ENCODE measurements at places on chromosomes 1 and 21.

DNA sequence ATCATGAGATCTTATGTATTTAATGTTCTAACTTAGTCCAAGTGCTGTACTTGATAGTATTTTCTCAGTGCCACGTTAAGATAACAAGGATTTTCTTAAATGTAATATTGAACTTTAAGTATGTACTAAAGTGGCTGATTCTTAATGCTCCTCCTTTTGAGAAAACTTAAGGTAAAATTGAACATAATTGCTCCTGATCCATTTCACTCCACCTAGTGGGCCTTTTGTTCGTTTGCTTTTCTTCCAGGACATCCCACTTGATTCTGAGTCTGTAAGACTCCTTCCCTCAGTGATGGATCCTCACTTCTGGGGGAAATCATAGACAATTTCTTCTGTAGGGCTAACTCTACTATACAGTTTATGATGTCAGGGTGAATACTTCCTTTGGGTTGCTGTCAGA is 173.1 kb downstream of the LMO4 start:
- DNase-seq, result no peak

DNA sequence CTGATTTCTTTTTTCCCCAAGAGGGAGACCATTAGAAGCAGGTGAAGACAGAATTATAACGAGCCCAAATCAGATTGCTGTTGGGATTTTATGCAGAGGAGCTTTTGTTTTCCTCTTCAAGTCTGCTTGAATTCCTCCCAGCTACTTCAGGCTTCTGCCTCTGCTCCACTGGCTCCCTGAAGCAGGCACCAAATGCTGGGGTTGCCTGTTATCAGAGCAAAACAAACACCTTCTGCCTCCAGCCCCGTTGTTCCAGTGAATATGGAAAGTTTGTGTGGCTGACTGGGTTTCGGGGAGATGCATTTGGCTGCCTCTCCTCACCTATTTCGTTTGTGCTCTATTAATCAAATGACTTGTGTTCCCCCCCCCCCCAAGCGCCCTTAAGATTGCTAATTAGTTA is 209.2 kb downstream of the URB2 start:
- no peak for DNase-seq

DNA sequence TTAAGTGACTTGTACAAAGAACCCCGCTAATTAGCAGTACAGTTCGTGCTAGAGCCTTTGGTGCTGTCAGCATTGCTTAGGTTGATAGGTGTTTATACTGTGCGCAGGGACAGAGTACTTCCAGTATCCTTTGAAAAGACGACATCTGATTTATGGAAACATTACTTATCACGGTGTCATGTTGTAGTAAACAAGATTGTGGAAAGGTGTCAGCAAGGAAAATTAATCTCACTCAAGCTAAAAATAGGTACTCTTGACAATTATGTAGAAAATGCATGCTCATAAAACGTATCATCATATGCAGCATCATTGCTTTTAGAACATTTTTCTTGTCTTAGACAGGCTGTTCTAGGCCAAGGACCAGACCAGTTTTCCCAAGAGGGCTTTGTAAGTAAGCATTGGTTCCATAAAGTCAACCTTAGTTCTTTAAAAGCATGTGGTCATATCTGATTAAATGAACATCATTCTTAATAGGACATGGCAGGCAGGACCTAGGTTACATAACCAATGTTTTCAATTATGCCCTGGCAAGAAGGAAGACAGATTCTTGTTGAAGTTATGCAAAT is 33.0 kb downstream of the SH3BGR start:
- no peak for DNase-seq

GRCh38 chr1:234212764-234213657 is 160.2 kb upstream of the COA6 start:
- DNase-seq, result no peak

- no peak for DNase-seq
These were observed 32.2 kb upstream of the HNRNPU start for GRCh38 chr1:244896550-244896949.
